ENCODE measurements at places on chromosomes 7 and 10.

GRCh38 chr10:58358947-58359346, 24.1 kb downstream of the UBE2D1 start:
- no peak for DNase-seq

DNA sequence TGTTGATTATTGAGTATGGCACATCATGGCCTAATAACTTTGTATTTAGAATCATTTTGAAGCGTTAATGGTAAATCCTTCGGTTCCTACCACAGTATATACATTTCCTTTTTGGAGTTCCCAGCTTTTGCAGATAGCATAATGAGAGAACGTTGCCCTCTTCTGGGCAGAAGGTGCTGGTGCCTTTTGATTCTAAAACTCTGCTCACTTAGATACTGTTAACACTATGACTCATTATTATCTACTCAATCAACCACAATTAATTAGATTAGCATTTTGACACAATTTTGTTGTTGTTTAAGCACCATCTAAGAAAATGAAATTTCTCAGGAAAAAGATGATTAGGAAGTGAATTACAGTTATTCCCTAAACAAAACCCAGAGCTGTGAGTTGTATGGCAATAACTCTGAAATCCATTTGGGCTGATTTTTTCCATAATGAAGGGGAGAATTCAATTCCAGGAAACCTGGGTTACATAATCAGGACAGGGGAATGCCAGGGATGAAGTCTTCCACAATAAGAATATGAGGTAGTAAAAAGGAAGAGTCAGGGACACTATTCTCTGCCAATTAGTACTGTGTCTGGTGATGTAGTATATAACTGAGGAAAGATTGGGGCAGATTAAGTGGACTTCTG, 11.5 kb upstream of the DLD start:
- no peak for DNase-seq

DNA sequence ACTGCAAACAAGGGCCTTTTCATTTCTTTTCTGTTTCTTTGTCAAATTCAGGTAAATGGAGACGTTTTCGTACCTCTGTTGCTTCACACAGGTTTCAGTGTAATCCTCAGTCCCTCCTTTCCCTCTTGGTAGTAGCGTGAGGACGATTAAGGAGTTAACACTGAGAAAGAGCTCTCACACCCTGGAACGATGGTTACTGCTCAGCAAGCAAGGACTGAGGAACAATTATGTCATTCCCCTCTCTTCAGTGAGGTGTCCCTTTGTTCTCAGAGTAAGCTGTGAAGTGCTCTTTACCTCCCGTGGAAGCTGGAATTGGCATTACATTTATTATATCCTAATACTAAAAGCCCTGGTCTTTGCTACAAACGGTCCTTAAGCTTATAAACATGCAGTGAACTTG, 95.9 kb downstream of the FANK1 start:
- no peak for DNase-seq

- DNase-seq, result no peak
Measured at GRCh38 chr10:79409726-79410085, 35.7 kb downstream of the ZCCHC24 start.

DNA sequence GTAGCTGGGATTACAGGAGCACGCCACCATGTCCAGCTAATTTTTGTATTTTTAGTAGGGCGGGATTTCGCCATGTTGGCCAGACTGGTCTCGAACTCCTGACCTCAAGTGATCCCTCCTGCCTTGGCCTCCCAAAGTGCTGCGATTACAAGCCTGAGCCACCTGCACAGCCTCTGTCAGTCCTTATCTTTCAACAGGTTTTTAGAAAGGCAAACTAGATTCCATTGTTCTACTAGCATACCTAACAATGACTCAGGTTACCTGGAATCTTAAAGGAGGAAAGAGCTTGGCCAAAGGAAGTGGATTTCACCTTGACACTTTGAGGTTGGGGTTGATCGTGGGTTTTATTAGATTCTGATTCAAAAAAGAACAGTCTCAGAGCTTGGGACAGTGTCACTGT, 3.2 kb downstream of the ABCC2 start:
- no peak for DNase-seq

DNA sequence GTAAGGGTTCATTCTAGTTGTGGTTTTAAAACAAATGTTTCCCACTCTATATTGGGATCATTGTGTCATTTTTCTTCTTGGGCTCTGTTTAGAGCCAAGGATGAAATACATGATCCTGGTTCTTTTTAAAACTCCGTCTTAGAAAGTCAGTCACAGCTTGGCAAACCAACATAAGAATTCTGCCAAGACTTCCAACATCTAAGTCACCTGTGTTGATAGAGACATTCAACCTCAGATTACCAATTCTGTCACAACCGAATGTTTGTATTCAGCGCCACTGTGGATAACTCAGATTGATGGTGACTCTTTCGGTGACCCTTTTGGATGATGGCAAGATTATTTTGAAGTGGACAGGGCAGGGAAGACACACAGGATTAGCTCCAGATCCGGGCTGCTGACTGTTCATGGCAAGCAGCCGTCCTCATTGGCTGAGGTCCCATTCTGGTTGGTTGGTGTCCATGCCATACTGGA, 255.4 kb downstream of the ARHGAP21 start:
- no peak for DNase-seq

DNA sequence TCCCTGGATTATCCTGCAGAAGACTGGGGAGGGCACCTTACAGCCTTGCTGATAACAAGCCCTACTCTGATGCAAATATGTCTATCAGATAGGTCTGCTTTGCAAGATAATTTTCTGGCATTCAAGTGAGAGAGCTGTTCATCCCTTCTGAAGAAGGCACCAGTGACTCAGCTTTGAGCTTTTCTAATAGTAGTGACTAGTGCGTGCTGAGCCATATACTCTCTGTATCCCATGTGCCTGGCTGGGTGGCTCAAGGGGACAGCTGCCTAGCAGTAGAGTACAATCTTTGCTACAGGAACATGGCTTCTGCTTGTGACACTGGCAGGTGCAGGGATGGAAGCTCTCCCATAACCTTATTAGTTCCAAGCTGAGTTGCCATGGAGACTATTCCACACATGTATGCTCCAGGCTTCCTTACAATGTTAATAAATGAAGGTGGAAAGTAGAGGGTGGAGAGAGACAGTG, 35.0 kb upstream of the ABCB4 start:
- DNase-seq, result no peak

- no peak for DNase-seq
Measured at GRCh38 chr10:24415455-24416125, 206.7 kb downstream of the KIAA1217 start.

- DNase-seq, result peak; percentile 45
Measured at GRCh38 chr7:142629588-142630260, 119.5 kb upstream of the PRSS1 start.

DNA sequence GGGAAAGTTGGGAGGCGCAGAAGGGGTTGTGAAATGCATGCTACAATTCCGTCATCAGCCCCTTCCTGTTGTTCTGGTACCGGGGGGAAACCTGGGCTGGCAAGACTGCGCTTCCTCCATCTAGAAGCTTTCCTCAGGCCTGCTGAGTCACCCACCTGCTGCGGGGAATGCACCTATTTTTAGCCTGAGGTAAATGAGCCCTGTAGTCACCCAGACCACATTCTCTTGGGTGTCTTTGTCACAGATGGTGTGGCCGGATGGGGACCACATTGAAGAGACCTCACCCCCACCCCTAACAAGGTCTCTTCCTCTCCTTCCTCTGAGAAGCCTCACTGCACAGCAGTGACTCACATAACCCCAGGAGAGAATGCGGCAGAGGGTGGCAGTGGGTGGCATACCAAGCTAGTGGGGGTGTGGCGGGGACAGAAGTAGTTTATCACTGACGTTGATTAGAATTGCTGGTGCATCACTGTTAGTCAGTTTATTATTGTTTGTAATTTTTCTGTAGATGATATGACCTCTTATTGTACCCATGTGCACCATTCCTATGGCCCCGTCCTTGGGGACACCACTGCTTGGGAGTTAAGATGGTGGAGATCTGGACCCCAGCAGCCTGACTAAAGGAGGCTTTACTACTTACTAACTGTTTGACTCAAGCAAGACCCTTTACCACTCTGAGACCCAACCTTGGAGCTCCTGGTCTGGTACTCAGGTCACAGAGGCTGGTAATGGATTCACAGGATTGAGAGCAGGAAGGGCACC, 83.0 kb upstream of the DUSP5 start:
- DNase-seq, result no peak

DNA sequence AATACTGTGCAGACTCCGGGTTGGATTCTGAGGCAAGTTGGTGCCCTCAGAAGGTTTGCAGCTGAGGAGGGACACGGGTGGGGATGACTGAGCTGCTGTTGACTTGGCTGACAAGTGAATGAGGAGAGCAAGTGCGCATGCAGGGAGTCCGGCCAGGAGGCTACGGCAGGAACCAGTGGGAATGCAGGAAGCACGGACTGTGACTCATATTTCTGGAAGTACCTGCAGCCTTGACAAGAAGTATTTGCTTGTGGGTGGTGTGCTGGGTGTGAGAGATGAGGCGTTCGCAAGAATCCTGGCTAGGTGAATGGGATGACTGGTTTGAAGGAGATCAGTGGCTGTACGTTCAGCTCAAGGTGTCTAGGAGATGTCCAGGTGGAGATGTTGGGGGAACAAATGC, 30.8 kb upstream of the FXYD4 start:
- no peak for DNase-seq

DNA sequence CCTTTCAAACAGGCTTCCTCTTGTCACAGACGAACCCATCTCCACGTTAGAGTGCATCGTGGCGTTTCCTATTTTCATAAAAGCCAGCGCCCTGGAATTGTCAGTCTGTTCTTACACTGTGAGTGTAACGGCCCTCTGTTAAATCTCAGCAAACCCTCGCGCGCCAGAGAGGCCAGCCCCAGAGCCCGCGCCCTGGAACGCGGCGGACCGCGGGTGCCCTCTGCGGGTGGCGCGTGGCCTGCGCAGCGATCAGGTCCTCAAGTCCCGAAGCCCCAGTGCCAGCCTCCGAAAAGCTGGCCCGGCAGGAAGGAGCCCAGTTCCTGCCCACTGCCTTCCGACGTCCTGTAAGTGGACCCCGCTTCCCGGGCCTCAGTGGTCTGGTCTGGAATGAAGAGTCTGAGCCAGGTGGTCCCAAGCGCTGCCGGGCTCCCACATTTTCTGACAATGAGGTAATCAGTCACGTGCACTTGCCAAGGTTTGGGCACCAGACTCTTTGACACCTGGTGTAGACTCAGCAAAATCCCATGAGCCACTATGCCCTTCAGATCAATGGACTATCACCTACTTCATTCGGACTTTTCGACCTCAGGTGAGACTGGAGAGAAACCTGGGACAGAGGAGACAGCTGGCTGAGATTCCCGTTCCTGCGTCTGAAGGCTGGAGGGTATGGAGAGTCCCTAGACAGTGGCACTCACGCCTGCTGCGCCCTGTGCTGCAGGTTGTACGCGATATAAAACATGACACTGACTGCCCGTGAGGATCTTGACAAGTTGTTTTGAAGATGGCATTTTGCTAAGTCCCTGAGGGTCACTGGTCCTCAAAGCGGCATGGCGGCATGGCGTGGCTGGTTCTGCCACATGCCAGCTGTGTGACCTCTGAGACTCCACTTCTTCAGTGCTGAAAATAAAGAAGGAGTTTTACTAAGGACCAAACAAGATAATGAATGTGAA, 109.4 kb upstream of the LANCL2 start:
- DNase-seq, result no peak

GRCh38 chr7:159064816-159065510, 79.7 kb downstream of the VIPR2 start:
- no peak for DNase-seq

DNA sequence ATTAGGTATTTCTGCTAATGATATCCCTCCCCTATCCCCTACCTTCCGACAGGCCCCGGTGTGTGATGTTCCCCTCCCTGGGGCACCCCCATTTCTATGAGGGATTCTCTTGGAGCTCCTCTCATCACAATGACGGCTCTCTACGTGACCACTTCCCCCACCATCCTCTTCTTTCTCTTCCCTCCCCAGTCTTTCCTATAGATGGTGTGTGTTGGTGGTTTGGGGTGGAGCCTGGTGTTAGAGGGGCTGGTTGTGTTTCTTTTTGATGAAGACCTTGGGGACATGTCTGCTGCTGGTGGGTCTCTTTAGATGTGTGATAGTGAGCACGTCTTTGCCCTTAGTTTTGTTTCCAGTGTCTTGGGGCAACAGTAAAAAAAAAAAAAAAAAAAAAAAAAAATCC, 28.6 kb downstream of the RPS24 start:
- no peak for DNase-seq

DNA sequence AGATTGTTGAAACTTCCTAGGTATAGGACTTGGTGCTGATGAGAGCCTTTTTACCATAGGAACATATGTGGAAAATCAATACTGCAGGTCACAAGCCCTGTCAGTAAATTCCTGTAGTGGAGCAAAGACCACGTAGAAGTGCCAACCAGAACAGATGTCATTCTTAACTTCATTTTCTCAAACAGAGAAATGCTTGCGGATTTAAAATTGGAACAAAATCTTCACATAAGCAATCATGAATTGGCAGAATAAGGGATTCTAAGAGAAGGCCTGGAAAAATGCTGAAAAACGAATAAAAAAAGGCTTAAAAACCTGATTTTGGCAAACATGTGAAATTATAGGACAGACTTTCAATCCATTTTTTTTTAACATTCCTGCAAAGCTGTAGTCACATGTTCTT, 80.8 kb upstream of the SMIM30 start:
- DNase-seq, result no peak

DNA sequence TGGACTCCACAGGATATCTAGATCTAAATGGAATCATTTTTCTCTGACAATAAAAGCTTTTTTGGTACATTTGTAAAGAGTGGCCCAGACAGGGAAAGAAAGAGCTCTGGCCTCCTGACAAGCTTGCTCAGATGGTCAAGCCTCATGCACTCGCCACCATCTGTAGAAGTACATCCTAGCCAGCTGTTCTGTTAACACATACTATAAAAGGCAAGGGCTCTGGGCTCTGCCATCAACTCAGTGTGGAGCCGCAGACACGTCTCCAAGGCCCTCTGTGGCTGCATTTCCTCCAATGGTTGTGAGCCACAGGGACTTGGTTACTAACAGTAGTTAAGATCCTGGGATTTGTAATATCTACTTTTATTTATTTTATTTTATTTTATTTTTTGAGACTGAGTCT, 70.8 kb upstream of the KDM7A start:
- DNase-seq, result no peak

DNA sequence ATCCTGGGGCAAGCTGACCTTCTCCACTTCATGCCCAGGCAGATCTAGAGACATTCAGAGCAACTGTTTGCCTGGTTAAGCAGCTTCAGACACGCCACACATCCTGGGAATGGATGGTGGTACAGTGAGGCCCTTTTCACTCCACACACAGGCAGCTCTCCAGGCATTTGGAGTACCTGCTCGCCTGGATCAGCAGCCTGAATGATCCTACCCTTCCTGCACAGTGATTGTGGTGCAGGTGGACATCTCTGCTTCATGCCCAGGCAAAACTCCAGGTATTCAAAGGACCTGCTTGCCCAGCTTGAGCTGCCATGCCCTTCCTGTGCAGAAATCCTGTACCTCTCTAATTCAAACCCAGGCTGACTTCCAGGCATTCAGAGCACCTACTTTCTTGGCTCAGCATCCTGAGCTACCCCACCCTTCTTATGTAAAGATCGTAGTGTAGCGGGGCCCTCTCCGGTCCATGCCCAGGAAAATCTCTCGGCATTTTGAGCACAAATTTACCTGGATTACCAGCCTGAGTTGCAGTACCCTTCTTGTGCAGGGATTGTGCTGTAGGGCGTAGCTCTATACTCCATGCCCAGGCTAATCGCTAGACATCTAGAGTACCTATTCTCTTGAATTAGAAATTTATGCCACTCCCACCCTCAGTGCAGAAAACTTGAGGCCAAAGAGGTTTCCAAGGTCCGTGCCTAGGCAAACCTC, 972.8 kb downstream of the ANKRD7 start:
- no peak for DNase-seq

Measured in AG04449 (cell line).